ENCODE measurements at places on chromosomes 2 and 18.

DNA sequence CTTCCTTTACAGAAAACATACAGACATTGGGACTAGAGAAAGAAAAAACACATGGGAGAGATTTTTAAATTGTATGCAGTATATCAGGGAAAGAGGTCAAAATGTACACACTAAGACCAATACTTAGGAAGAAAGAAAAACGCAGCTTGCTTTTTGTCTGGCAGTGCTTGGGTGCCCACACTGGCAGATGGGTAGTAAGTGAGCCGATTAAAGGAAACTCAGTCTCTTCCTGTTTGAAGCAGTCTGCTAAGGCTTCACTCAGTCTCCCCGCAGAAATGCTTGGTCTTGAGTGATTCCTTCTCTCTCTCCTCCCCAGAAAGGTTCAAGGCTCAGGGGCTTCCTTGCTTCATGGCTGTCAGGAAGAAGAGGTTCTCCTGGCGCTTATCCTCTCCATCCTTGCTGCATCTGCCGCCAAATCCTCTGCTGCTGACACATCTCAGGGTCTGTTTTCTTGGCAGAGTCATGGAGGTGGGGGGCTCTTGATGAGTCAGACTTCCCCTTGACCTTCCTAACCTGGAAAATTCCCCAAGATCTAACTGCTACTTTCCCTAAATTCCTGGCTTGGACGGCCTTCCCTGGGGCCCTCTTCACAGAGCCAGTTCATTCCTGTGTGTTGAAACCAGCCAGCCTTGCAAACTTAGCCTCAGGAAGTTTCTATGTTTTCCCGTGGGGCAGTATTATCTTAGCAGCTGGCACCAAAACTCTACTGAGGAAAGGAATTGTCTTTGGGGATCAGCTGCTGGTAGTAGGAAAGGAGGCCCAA, 10.5 kb upstream of the TMSB10 start:
- DNase-seq: no peak

DNA sequence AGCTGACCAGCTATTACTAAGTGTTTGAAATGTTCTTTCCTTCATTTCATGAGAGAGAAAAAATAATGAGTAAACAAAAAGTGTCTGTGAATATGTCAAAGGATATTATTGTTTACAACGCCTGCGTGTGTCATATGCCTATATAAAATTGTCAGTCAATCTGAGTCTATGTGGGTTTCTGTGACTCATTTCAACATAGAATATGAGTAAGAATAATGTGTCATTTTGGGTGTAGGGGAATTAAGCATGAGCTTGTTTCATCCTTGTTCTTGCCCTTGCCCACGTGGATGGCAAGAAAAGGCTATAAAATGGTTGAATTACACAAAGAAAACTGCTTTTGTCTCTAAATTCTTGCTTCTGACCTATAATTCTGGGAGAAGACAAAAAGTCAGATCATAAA, 466.0 kb downstream of the PTH2R start:
- DNase-seq: no peak

DNA sequence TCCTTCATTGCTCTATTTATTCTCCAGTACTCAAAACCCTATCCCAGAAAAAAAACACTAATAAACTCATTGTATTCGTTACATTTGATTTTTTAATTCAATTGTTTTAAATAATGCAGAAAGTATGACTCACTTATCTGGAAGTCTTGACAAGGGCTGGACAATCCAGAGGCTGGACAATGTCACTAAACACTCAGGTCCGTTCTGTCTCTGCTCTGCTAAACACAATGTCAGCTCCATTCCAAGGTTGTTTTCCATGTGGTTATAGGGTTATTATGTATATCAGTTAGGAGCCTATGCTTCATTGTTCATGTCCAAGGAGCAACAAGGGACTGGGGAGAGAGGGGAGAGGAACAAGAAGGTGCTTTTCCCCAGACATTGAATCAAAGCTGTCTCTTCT, 125.5 kb downstream of the IRS1 start:
- DNase-seq: no peak

GRCh38 chr2:128319631-128320191, 1.0 kb upstream of the HS6ST1 start:
- DNase-seq: no peak

- DNase-seq: no peak
These were observed 548.2 kb downstream of the CBLN2 start for GRCh38 chr18:71995904-71996465.

GRCh38 chr18:37674570-37674969, 109.0 kb upstream of the CELF4 start:
- DNase-seq: no peak

- DNase-seq: no peak
These were observed 7.9 kb downstream of the TMEFF2 start for GRCh38 chr2:192186806-192187205.

DNA sequence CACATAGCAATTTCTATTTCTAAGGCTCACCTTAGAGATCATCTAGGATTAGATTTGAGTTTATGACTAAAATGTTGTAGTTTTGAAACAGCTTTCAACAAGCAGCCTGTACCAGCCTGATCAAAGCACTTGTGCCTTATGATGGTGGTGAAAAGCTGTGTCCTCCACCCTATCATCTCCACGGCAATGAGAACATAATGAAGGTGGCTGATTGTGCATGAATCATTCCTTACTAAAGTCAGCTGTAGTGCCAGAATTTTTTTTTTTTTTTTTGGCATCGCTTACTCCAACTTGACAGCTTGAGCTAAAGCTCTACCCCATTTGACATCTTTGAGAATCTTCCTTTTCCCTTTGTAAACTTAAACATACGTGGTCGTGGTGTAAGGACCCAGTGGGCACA, 86.0 kb downstream of the DCC start:
- no peak for DNase-seq

DNA sequence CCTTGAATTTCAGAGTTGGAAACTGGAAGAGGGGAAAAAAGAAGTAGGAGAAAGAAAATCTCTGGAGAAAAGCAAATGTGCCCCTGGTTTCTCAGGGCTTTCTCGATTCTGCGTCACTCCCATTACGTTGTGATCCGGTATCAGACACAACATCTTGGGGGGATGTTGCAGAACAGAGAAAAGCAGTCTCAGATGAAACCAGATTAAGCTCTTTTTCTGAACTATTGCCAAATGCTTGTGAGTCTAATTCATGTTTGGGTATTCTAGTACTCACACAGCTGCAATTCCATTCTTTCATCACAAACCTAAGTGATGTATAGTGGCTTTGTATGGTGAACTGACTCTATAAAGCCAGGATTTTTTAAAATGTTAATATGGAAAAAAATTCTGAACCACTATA, 233.2 kb downstream of the TCF4 start:
- DNase-seq: no peak

DNA sequence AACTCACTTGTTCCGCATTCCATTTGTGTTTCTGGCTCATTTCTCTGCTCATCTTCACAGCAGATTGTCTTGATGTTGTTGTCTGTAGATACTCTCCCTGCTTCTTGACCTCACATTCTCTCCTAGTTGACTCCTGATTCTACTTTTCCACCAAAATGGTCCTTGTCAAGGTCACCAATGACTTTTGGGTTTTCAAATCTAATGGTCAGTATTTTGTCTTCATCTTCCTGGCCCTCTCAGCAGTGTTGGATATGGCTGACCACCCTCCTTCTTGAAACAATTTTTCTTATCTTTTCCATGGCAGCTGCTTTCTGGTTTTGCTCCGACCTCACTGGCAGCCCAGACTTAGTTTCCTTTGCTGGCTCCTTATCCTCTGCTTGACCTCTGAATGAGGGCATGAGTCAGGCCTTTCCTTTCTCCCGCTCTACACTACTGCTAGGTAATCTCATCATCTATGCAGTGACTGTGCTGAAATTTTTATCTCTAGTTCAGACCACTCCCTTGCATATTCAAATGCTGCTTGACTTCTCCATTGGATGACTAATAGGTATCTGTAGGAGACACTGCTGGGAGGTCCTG, 386.6 kb upstream of the SPRED2 start:
- DNase-seq: no peak

- no peak for DNase-seq
These were observed 63.5 kb upstream of the FZD7 start for GRCh38 chr2:201969938-201970785.

DNA sequence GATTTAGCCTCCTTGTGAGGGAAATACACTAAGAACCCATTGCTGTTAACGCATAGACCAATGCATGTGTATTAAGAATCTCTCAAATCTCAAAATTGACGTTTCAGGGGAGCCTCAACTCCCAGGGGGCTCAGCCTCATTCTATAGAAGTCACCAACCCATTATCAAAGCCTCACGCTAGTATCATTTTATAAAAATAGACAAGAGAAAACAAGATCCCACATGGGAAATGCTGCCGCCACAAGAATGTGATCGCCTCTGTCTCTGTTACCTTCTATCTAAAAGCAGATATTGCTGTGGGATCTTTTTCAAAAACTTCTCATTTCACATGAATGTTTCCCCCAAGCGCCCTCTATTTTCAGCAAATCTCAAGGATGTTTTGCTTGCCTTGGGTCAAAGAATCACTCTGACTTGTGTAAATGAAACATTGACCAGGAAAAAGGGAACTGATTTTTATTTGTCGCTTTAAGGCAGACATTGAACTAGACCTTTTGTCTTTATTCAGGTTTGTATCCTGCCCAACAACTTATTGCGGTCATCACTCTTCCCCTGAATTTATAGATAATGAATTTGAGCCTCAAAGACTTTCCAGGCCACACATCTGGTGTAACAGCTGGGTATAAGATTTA, 679.0 kb upstream of the ID2 start:
- no peak for DNase-seq

DNA sequence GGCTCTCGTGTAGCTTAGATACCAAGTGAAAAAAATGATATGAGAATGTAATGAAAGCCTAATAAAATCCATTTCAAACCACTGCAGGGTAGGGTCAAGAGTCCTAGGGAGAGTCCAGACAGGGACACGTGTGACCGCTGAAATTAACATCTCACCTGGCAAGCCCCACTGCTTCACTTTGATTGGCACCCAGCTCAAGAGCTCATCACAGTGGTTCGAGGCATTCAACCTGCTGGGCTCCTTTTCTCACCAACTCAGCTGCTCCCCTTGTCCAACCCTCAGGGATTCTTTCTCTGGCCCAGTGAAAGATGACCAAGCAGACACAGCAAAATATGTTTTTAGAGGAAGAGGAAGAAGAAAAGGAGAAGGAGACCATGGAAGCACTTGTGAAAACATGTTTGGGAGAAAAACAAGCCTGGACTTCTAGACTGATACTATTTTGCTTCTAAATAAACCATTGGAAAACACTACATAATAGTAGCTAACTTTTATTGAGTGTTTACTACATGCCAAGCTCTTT, 49.2 kb upstream of the CREB1 start:
- DNase-seq: no peak

DNA sequence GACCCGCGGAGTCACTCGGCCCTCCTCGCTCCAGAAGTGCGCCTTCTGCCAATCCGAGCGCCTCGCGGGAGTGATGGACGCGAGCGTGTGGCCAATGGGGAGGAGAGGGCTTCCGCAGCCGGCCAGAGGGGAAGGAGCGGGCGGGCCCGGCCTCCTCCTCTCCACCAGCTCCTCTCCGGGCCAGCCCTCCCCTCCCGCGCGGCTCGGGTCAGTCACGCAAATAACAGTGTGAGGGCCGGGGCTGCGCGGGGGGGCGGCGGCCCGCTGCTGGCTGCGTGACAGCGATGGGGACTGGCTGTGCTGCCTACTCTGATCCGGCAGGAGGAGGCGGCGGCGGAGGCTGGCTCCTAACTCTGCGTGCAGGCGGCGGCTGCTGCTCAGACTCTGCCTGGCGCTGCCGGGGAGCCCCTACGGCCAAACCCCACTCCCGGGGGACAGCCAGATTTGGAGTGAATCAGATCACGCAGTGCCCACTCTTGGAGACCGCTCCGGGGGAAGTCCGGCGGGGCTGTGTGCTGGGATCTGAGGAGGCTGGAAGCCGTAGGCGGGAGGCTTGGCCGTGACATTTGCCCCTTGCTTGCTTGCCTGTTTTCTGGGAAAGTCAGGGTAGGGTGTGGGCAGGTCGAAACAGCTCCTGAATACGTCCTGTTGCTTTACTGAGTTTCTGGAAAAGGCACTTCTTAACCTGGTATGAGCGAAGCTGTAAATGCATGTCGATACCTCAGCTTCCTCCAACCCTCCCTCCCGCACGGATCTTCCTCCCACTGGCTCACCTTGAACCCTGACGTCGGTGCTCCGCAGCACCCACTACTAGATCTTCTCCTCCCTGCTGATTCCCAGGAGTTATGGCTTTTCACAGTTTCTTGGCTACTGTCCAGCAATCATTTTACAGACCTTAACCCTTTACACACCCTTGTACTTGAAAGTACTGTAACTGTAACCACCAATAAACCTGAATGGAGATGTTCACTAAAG, 97.9 kb upstream of the SERTAD2 start:
- DNase-seq: peak; percentile 23

- DNase-seq: no peak
These were observed 810.7 kb downstream of the LRRTM4 start for GRCh38 chr2:76711490-76711889.

DNA sequence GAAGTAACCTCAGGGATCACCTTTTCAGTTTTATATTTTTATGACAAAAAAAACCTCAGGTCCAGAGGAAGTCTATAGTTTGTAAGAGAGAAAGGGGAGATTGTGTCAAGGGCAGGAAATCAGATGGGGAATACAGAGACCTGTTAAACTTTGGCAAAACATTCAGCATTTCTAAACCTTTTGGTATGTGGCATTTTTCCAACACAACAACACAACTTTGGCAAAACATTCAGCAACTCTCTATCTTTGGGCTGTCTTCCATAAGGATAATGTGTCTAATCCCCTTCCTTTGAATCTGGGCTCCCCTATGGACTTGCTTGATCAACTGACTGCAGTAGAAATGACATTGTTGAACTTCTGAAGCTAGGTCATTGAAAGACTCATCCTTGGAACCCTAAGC, 220.6 kb upstream of the CCDC68 start:
- DNase-seq: no peak

DNA sequence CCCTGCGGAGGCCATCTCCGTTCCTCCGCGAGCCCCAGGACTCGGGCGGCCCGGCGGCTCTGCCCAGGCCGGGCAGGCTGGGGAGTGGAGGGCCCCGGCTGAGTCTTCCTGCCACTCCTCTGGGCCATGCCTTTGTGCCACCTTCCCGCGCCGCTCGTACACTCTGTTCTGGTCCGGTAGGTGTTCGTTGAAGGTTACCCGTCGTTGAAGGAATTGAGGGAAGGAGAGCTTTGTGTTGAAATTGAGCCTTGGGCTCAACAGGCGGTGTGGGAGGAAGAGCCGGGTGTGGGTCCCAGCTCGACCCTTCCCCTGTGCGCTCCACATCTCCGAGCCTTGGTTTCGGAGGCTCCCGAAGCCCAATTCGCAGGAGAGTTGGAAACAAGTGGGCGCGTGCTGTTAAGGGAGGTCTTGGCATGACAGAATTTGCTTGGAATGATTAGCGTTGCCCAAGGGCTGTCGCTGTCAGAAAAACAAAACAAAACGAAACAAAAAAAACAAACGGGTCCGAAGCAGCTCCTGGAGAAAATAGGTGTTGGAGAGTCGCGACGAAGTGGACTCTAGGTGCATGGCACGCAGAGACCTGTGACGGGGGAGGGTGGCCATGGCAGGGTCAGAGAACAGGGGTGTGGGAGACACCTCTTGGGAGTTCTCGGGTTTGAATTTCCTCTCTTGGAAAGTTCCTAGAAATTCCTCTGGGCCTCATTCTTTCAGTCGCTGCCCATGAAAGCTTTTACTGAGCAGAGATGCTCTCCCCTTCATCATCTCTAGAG, 1.2 kb upstream of the MZT2A start:
- DNase-seq: no peak
